ENCODE measurements at places on chromosomes 11 and 22.

GRCh38 chr11:63010934-63011439 is 4.7 kb downstream of the SLC22A8 start:
- H3K4me3 ChIP-seq, result no peak overlapping the region
- DNase-seq, result no peak
- no peaks in the 10 kb centered on the region for H3K36me3 ChIP-seq
- no peaks in the 10 kb centered on the region for H3K4me1 ChIP-seq
- no peaks in the 10 kb centered on the region for H3K27me3 ChIP-seq

GRCh38 chr22:27247701-27248434 is 553.7 kb downstream of the MN1 start:
- H3K4me3 ChIP-seq, result no peak overlapping the region
- no peaks in the 10 kb centered on the region for H3K27me3 ChIP-seq
- no peak for DNase-seq
- H3K36me3 ChIP-seq, result no peaks in the 10 kb centered on the region
- H3K27ac ChIP-seq, result no peak overlapping the region

DNA sequence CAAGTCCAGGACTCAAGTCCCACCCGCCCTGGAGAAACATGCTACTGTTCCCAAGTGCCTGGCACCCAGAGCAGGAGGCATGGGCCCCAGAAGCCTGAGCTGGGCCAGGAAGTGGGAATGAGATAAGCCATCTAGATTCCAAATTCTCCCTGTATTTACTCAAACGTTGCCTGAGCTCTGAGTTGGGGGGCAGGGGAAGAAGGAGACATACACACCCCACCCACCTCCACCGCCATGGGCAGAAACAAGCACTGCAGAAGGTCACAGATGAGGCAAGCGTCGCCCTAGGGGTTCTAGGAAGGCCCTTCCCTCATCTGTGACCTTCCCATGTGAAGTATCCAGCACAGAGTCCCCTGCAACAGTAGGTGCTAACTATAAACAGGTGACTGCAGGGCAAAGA is 54.0 kb downstream of the PLEKHA7 start:
- no peaks in the 10 kb centered on the region for H3K27me3 ChIP-seq
- no peaks in the 10 kb centered on the region for H3K36me3 ChIP-seq
- no peak for DNase-seq
- no peaks in the 10 kb centered on the region for H3K4me1 ChIP-seq
- no peak overlapping the region for H3K27ac ChIP-seq

GRCh38 chr11:44611088-44611487 is 45.6 kb downstream of the CD82 start:
- H3K27me3 ChIP-seq, result no peaks in the 10 kb centered on the region
- no peak overlapping the region for H3K4me3 ChIP-seq
- DNase-seq, result no peak

DNA sequence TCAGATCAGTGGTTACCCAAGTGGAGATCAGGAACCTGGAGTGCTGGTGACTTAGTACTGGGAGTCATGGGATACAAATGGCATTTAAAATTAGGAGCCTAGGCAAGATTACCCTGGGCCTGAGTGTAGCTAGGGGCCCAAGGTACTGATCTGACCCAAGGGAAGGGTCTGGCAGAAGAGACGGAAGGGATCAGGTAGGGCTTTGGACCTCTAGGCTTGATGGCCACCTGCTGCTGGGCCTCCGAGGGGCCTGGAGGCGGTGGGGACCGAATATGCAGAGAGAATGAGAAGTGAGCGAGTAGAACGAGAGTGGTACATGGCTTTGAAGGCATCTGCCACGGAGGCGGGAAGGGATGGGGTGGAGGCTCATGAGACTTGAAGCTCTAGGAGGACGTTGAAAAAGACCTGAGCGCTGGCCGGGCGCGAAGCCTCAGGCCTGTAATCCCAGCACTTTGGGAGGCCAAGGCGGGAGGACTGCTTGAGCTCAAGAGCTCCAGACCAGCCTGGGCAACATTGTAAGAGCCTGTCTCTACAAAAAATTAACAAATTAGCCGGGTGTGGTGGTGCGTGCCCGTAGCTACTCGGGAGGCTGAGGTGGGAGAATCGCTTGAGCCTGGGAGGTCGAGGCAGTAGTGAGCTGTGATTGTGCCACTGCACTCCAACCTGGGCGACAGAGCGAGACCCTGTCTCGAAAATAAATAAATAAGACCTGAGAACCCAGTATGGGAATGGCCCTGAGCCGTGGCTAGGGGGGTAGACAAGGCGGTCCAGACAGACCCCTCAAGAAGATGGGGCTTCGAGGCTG is 563 bp upstream of the PPIL2 start:
- H3K4me3 ChIP-seq, result peak overlapping the region; percentile 67
- DNase-seq, result no peak
- no peaks in the 10 kb centered on the region for H3K4me1 ChIP-seq
- H3K36me3 ChIP-seq, result no peaks in the 10 kb centered on the region
- H3K27me3 ChIP-seq, result no peaks in the 10 kb centered on the region
- H3K27ac ChIP-seq, result peak overlapping the region; percentile 87

DNA sequence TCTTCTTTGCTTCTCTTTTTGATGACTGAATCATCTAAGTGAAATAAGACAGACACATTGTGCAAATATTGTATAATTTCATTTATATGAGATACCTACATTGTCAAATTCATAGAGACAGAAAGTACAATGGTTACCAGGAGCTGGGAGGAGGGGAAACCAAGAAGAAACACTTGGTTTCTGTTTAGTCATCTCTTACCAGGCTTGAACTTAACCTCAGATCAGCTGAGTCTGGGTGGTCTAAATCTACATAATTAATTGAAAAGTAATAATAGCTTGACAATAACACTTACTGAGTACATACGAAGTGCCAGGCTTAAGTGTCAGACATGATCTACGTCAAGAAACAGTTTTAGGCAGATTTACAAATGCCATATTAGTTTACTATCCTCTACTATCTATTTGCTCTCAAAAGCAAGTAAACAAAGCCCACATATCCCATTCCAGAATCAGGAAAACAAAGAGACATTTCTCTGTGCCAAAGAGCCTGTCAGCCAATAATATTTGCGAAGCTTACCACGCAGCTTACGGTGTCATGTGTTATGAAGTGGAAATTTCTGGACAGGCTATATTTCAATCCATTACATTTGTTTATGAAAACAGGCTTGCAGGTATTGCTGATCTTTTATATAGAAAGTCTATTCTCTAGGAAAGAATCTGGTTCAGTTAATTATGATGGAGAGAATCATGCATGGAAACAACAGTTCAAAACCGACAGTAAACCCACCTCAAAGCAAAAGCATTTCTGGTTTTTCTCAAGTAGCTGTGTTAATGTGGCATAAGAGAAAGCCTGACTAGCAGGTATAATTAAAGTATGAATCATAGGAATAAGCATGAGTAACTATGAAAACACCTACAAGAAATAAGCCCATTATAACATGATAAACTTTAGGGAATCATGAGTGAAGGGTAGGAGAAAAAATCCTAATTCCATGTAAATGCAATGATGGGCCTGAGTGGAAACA is 2.7 kb upstream of the ARHGAP42 start:
- no peaks in the 10 kb centered on the region for H3K4me1 ChIP-seq
- DNase-seq, result no peak
- no peaks in the 10 kb centered on the region for H3K36me3 ChIP-seq
- H3K4me3 ChIP-seq, result no peak overlapping the region
- no peak overlapping the region for H3K27ac ChIP-seq

- DNase-seq, result no peak
- H3K4me1 ChIP-seq, result no peaks in the 10 kb centered on the region
- H3K36me3 ChIP-seq, result no peaks in the 10 kb centered on the region
- H3K4me3 ChIP-seq, result no peak overlapping the region
These were observed 356.1 kb downstream of the CADM1 start for GRCh38 chr11:115148101-115148500.

GRCh38 chr11:94840209-94840608 is 72.1 kb downstream of the AMOTL1 start:
- H3K27ac ChIP-seq, result no peak overlapping the region
- H3K36me3 ChIP-seq, result peaks cover 10% of the 10 kb centered on the region
- no peaks in the 10 kb centered on the region for H3K4me1 ChIP-seq
- no peak overlapping the region for H3K4me3 ChIP-seq
- no peak for DNase-seq
- no peaks in the 10 kb centered on the region for H3K27me3 ChIP-seq

- no peaks in the 10 kb centered on the region for H3K36me3 ChIP-seq
- H3K4me3 ChIP-seq, result peak within 1 kb of the TSS; percentile 76
- peak; percentile 97 for DNase-seq
- no peaks in the 10 kb centered on the region for H3K27me3 ChIP-seq
- H3K4me1 ChIP-seq, result peaks cover 14% of the 10 kb centered on the region
These were observed at the start of gene EED for GRCh38 chr11:86244522-86245368. Gene EED (plus strand): TSS chr11:86244753. CDS start chr11:86245230, 477 bp downstream.

DNA sequence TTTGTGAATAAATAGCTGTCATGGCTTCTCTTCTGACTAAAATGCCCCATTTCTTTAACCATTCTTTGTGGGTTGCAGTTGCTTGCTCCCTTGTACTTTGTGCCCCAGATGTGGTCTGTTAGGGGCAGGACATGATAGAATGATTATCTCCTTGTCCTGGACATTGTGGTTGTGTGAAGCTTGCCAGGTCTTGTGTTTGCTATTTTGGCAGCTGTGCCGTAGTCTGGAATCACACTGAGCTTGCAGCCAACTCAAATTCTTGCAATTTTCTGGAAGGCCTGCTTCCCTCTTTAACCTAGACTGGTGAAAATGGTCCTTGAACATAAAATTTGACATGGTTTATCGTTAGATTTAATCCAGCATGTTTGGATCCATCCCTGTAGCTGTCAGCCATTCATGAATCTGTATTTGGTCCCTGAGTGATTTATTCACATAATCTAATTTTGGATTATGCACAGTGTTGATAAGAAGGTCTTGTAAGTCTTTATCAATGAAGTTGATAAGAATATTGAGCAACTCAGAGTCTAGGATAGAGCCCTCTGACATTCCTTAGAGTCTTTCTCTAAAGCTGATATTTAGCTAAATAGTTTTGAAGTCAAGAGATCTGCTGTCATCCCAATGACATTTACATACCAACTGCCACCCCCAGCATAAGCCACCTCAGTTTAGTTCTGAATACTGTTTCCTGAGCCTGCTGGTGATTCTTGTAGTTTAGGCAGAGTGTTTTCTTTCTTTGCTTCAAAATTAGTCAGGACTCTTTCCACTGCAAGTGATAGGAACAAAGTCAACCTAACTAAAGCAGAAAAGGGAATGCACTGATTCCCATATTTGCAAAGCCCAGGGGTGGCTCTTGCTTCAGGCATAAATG is 9.8 kb downstream of the SPON1 start:
- no peaks in the 10 kb centered on the region for H3K4me1 ChIP-seq
- H3K27ac ChIP-seq, result no peak overlapping the region
- no peak for DNase-seq
- no peaks in the 10 kb centered on the region for H3K27me3 ChIP-seq

DNA sequence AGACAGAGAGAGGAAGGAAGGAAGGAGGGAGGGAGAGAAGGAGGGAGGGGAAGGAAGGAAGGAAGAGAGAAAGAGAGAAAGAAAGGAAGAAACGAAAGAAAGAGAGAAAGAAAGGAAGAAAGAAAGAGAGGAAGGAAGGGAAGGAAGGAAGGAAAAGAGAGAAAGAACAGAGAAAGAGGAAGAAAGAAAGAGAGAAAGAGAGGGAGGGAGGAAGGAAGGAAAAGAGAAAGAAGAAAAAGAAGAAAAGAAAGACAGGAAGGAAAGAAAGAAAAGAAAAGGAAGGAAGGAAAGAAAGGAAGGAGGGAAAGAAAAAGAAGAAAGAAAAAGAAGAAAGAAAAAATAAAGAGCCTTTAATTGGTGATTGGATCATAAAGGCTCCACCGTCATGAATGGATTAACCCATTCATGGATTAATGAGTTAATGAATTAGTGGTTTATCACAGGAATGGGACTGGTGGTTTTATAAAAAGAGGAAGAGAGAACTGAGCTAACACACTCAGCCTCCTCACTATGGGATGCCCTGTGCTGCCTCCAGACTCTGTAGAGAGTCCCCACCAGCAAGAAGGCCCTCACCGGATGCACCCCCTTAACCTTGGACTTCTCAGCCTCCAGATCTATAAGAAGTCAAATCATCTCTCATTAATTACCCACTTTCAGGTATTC is 9.0 kb upstream of the PLAAT2 start:
- H3K27ac ChIP-seq, result no peak overlapping the region
- H3K4me3 ChIP-seq, result no peak overlapping the region
- H3K27me3 ChIP-seq, result no peaks in the 10 kb centered on the region
- no peak for DNase-seq

GRCh38 chr11:120025606-120026335 is 112.1 kb downstream of the TRIM29 start:
- no peak overlapping the region for H3K27ac ChIP-seq
- no peak for DNase-seq
- no peaks in the 10 kb centered on the region for H3K4me1 ChIP-seq

DNA sequence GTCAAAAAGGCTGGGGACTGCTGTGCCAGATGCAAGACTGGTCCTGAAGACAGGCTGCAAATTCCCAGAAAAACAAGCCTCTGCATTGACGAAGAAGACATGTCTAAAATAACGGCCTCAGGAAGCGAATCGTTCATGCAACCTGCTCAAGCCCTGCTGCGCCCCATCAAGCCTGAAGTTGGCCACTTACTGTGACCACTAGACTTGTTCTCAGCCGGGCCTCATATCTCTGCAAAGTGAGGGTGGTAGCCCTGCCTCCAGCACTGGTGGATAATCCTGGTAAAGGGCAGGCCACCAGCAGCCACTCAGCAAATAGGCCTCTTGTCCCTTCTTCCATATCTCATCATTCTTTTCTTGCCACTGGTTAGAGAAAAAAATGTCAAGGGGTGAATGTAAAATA is 11.8 kb downstream of the LTO1 start:
- H3K4me1 ChIP-seq, result no peaks in the 10 kb centered on the region
- no peak overlapping the region for H3K27ac ChIP-seq
- H3K27me3 ChIP-seq, result no peaks in the 10 kb centered on the region
- no peak overlapping the region for H3K4me3 ChIP-seq

DNA sequence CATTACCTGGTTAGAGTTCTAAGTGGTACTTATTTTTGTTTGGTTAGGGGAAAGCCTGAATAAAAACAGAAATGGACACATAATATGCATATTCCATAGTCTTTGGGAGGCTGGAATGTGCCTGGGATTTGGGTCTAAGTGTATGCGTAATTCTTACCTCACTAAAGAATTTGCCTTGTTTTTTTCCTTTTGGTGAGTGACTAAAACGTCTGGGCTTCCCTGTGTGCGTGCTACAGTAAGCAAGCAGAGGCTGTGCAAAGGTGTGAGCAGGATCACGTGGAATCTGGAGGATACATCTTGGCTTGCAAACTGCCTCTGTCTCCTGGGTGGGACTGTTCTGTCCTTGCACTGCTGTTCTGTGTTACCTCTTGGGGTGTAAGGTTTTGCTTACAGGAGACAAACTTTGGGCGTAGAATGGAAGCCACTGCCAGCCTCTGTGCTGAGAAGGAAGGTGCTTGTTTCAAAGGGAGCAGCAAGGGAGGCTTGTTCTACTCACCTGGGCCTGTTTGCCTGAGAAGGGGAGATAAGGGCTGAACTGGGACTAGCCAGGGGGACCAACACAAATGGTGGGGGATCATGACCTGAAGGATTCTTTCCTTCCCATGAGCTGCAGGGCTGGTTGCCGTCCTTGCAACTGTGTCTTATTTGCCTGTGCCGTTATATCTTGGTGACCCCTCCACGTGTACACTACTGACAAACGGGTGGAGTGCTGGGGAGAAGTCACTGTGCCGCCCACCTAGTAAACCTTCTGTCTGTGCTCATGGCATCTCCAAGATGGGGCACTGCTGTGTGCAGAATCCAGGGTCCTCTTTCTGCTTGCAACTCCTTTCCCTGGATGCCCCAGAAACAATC is 4.5 kb downstream of the NEAT1 start:
- peak overlapping the region; percentile 87 for H3K4me3 ChIP-seq
- H3K36me3 ChIP-seq, result peaks cover 8% of the 10 kb centered on the region
- peak; percentile 68 for DNase-seq

- H3K36me3 ChIP-seq, result peaks cover 19% of the 10 kb centered on the region
- peaks cover 65% of the 10 kb centered on the region for H3K4me1 ChIP-seq
- no peak for DNase-seq
- no peak overlapping the region for H3K27ac ChIP-seq
- no peak overlapping the region for H3K4me3 ChIP-seq
These were observed 53.7 kb downstream of the PPP6R2 start for GRCh38 chr22:50396751-50397370.

Data from right lobe of liver (tissue), 6 donors.